ENCODE measurements at places on chromosomes 7 and 10.
A peak's percentile ranks its signal among the peaks of the same experiment; 100 is the strongest.

DNA sequence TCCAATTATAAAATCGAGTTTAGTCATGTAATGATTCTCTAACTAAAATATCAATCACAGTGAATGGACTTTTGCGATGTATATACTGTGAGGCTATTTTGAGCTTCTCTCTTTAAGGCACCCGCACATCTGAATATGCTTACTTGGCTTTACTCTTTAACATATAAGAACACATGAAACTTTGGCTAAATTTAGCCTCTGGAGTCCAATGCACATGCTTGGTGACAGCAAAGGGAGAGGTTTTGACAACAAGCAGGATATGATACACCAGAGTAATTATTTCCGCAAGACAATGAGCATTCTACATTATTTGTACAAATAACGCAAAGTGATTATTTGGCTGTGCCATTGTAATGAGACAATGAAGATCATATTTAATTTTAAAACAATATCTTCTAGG lies 72.4 kb downstream of the ARID5B start:
- no peak for DNase-seq

GRCh38 chr10:67663449-67664087 lies 32.4 kb downstream of the CTNNA3 start:
- no peak for DNase-seq

- peak; percentile 40 for DNase-seq
Observed at GRCh38 chr7:111098011-111098925, 7.3 kb downstream of the LRRN3 start.

DNA sequence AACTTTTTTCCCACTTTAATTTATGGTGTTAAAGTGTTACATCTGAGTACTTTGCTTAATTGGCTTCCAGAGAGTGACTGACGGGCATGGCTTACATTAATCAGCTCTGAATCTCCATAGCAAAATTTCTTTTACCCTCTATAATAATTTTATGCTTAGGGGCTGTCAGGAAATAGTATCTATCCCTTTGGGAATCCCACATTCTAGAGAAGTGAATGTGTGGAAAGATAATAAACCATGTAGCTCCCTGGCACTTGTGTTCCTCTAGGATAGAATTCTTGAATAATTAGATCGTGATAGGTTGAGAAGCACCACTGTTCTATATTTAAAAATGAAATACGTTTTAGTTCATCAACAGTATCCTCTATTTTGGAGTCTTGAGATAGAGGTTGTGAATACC lies 89.6 kb downstream of the DNAJB9 start:
- DNase-seq, result no peak

DNA sequence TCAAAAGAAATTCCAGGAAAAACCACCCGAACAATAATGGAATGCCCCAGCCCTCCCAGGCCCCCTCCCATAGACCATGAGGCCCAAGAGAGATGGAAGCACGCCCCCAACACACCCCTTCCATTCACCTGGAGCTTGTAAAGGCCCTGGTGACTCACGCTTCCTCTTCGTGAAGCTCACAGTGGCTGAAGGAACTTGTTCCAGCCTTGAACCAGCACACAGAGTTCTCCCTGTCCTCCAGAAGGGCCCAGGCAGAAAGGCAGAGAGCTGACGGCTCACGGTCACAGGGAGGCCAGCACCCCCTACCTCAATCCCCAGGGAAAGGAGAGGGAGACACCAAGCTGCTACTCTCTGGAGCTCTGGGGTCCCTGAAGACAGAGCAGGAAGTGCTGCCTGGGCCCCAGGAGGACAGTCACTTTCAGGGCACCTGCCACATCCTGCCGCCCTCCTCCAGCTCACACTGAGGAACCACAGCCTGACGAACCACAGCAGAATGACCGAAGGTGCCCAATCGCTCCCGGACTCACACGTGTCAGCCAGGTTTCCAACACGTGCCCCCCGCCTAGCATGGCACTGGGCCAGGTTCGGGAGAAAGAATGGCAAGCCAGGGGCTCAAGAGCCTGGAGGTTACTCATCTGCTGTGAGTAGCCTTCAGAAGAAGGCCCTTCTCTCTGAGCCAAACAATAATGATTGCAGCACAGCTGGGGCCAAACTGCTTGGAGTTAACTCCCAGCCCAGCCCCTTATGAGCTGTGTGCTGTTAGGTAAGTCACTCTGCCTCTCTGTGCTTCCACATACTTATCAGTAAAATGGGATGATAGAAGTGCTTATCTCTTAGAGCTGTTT lies 52.8 kb downstream of the DLG5 start:
- no peak for DNase-seq

DNA sequence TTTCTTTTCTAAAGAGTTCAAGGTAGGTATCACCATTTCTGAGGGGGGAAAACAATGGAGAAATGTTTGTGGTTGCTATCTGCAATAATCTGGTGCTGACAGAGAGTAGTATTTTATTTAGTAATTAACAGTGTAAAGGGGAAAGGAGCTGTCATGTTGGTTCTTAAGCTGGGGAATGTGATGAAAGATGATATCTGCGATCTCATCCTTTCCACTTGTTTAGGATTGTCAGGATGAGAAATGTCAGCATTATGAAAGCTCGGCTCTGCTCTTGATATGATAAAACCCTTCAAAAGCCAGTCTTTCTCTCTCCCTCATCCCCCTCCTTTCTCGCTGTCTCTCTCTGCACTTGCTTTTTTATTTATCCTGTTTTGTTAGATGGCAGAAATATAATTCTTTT lies 106.1 kb downstream of the POU6F2 start:
- no peak for DNase-seq

DNA sequence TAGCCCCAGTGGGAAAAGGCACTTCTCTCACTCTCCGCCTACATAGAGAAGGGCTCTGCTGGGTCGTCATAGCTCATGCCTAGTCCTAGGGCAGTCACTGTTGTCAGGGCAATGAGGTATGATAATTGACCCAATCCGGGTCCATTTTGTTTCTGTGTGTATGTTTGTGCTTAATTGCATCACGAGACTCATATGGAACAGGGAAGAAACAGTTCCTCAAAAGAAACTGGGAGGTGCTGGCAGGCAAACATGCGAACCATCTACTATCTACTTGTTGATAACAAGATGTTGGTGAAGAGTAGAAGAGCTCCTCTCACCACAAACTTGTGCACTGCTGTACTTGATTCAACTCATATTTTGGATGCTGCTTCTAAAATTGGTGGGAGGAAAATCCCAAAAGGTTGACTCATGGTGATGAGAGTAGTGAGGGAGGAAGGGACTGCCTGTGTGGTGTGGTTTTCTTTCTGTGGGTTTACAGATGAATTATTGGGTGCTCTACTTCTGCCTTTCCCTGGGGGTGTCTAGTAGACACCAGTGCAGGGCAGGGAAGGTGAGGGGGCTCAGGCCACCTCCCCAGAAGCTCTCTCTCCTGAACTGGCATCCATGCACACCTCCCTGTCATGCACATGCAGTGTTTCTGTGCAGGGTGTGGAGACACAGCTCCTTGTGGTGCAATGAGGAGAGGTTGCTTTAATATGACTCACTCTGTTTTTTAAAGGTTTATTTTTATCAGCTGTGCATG lies 29.4 kb downstream of the LSMEM1 start:
- no peak for DNase-seq

DNA sequence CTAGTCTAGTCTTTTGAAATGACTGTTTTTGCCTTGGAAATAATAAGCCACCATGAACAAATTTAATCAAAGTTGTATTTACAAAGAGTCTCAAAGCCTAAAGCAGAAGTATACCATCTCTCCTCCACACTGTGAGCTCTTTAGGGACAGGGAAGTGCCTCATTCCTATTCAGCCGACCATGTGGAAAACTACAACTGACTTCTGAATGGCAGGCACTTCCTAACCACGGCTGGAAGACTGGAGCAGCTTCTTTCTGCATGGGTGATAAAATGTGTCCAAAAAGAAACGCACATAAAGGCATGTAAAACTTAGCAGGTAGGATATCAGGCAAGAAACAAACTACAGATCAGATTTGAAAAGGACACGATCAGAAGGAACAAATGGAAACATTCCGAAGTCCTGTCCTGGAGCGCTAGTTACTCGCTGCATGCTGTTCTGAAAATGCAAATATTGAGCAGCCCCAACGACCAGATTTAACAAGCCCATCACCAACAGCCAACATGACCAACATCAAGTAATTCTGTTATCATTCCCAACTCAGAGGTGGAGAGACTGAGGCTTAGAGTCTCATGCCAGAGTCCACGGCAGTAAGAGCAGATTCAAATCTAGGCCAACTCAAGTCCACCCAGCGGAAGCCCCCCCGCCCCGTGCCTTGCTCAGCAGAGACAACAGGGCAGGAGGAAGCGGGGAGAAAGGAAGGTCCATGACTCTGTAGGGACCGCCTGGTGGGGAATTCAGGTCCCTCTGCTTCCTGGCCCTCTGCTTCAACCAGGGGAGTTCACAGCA lies 26.5 kb downstream of the CTBP2 start:
- no peak for DNase-seq

DNA sequence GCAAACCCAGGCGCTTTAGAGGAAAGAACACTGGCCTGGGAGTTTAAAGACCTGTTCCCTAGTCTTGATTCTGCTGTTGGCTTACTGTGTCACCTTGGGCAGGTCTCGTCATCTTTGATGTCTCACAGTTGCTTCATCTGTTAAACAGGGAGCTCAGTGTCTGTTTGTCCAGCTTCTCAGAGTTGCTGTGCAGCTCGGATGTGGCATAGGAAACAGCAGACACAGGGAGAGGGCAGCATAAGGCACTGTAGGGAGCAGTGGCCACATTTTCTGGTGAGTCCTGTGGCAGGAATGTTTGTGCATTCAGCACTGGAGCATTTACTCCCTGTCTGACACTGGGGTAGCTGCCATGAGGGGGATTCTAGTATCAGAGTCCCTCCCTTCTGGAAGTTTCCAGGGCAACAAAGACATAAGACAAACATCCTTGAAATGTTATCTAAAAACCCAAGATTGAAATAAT lies 2.0 kb downstream of the REPIN1 start:
- DNase-seq, result no peak

DNA sequence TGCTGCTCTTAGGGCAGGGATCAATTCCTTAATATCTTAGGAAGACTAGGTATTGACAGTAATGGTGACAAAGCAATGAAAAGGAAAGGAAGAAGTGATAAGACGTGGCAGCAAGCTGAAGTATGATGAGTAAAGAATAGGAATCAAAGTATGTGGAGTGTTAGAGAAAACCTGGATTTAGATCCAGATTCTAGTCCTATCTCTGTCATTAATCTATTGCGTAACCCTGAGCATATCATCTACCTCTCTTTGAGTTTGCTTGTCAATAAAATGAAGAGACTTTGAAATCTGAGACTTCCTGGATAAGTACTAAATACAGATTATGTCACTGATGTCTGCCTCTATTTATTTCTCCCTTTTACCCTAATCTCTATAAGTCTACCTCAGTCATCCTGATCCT lies 89.2 kb downstream of the PTEN start:
- no peak for DNase-seq

DNA sequence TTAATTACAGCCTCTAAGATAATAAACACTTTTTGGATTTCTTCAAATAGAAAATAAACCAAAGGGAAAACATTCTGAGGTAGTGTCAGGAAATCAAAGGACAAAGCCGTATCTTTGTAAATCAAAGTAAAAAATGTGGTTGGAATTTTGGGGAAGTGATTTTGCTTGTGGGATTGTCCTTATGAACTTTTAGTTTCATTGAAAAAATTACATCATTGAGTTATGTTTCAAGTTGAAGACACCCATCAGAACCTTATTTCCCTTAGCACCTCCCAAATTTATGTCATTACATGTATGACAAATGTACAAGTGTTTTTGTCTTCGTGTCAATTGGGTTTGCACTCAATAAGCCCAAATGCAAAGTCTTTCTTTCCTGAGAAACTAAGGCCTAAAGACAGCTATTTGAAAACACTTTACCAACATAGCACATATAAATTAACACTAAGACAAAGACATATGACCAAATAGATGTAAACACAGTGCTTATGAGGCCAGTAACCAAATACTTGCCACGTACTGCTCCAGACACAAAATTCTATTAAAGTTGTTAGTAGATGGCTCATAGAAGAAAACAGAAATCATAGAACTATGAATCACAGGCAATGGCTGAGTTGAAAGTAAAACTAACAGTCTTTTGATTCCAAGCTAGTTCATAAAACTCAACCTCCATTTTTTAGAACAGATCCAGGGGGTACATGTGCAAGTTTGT lies 26.9 kb upstream of the LAMB4 start:
- DNase-seq, result no peak

DNA sequence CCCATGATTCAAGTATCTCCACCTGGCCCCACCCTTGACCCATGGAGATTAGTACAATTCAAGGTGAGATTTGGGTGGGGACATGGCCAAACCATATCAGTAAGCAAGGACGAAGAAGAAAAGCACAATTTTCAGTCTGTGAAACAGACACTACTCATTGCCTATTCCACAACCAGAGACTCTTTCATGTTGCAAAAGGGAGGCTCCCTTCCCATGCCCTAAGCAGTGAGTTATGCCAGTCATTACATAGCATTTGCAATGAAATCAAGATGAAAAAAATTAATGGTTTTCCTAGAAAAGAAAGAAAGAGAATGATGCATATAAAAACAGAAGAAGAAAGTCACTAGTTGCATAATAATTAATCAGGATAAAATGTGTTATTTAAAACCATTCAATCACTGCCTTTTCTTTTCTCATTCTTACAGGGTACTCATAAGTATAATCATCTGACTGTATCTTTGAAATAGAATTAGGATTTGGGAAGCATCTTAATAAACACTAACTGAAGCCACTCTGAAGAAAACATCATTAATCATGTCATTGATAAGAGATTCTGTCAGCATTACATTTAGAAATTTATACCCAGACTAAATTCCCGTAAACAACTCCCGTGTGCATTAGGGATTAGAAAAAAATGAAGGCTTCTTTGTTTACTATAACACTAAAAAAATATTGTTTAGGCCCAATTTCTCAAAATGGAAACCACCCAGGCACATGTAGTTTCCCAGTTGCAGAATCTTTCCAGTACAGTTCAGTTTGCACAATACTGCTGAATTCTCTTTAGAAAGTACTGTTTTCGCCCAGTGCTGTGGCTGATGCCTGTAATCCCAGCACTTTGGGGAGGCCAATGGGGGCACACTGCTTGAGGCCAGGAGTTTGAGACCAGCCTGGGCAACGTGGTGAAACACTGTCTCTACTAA lies 9.1 kb downstream of the PRPS1L1 start:
- no peak for DNase-seq

- DNase-seq, result no peak
Observed at GRCh38 chr10:93068411-93069244, 5.1 kb upstream of the CYP26A1 start.

GRCh38 chr7:117011419-117012260 lies 58.3 kb downstream of the ST7 start:
- no peak for DNase-seq
